Activated T-cell treated with anti-CD3 and anti-CD28 coated beads, Interleukin-2, amount 50 U/mL, for 72 hours (primary cell): ENCODE measurements at places on chromosomes 1 and 21. TPM values are rescaled to one million over a fixed set of nuclear protein-coding genes. Genes with fewer than 3 reads are reported as not detected.

The OR6P1 gene
- not detected for total RNA-seq

The GBP6 gene
- total RNA-seq, result 2.8 TPM

The DNM3 gene
- 3.4 TPM for total RNA-seq

The GADD45A gene
- total RNA-seq, result 135 TPM

The GJC2 gene
- 0.77 TPM for total RNA-seq
